ENCODE measurements at places on chromosomes 12 and 14.

- no peak for DNase-seq
Measured at GRCh38 chr14:28877923-28878322, 111.3 kb downstream of the FOXG1 start.

- no peak for DNase-seq
Measured at GRCh38 chr12:84412226-84412625, 500.4 kb downstream of the SLC6A15 start.

GRCh38 chr12:118846416-118846815, 134.9 kb upstream of the SRRM4 start:
- DNase-seq: no peak

DNA sequence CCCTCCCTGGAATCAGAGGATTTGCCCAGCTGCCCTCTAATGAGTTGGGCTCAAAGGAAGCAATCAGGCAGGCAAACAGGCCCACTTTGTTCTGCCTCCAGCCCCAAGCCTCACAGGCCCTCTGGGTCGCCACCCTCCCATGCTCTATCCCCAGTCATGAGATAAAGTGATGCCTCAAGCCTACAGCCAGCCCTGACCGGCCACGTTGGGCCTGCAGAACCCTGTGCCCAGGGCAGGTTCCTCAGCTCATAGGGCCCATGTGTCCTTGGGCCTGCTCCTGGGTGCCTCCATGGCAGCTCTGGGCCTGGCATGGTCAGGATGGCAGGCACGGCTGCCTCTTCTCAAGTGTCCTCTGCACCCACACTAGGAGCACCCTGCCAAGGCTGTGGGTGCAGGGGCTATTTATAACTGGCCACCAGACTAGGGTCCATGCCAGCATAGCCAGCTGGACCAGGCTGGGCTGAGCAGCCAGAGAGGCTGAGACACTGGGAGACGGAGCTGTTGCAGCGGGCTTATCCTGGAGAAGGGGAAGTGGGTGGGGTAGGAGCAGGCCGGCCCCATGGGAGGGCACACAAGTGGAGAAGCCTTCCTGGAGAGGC, 20.2 kb downstream of the HDAC7 start:
- DNase-seq: no peak

GRCh38 chr12:64636856-64637255, 26.6 kb downstream of the RASSF3 start:
- no peak for DNase-seq

GRCh38 chr14:99473458-99473857, 7.2 kb downstream of the SETD3 start:
- no peak for DNase-seq

DNA sequence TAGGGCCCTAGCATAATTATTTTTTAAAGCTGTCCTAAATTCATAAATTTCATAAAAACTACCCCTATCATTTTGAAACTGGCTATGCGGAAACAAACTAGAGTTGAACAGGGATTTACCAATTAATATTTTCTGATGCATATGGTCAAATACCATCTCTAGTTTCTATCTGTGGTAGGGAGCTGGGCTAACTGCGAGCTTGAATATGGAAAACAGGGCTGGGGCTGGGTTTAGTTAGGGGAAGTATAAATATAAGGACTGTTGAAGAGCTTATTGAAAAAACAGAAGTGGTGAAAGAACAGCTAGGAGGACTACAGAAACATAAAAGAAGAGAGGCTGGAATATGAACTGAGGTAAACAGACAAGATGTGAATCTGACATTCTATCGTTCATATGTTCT, 91.8 kb downstream of the SLC38A1 start:
- DNase-seq: no peak

DNA sequence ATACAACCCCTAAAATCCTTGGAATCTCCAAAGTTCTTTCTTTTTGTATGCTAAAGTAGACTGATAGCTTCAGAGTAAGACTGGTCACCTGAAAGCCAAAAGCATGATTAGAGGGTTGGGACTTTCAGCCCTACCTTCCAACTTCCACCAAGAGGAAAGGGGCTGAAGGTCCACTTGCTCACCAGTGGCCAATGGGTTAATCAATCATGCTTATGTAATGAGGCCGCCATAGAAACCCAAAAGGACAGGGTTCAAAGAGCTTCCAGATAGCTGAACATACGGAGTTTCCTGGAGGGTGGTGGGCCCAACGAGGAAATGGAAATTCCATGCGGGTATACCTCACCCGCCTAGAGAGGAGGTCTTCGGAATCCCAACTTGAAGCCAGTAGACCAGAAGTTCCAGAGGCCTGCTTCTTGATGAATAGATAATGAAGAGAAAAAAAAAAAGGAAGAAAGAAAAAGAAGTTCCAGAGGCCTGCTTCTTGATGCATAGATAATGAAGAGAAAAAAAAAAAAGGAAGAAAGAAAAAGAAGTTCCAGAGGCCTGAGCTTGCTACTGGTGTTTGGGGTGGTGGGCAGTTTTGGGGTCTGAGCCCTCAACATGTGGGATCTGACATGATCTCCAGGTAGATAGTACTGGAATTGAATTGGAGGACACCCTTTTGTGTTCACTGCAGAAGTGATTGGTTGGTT, 11.2 kb upstream of the BTG1 start:
- no peak for DNase-seq

- DNase-seq: no peak
Measured at GRCh38 chr14:51341338-51341737, 101.3 kb downstream of the TMX1 start.

DNA sequence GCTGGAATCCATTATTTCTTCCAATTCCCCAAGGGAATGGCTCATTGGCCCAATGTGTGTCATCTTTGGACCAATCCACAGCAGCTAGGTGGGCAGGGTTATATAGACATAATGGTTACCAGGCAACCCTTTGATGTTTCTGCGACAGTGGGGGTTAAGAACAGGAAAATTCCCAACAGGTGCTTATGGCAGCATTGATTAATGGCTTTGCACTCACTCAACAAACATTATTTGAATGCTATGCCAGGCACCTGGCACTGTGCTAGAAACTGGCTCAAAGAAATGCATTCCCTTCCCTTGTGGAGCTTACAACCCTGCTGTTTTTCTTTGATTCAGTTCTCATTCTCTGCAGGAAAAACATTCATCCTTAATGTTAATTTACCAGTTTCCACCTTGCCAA, 1221.0 kb downstream of the AACS start:
- DNase-seq: no peak

DNA sequence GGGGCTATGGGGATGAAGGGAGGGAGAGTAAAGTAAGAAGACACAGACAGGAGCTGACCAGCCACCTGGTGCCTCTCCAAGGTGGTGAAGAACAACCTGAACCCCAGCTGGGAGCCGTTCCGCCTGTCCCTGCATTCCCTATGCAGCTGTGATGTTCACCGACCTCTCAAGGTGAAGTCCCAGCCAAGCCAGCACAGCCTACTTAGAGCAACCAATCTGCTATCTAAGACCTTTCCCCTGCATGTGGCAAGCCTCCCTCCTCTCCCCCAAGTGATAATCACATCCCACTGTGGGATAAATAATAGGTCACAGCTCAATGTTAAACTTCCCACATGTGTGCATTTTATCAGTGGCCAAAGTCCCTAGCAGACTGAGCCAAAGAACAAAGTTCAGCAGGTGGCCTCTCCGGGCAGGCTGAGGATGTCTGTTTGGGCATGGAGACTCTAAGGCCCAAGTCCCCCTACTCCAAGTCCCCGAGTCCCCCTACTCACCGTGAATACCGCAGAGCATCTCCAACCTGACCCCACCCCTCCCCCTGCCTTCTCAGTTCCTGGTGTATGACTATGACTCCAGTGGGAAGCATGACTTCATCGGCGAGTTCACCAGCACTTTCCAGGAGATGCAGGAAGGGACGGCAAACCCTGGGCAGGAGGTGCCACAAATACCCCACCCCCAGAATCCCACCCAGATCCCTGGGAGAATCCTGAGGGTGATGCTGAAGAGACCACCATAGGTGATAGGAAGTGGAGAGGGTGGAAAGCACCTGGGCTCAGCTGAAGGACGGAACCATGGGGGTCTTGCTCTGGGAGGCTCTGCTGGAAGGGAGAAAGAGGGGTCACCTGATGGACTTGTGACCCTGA, 3.5 kb downstream of the CPNE6 start:
- DNase-seq: no peak

GRCh38 chr14:97061198-97061597, 264.0 kb downstream of the VRK1 start:
- no peak for DNase-seq

- no peak for DNase-seq
Measured at GRCh38 chr12:107196681-107197080, 103.3 kb upstream of the CRY1 start.

DNA sequence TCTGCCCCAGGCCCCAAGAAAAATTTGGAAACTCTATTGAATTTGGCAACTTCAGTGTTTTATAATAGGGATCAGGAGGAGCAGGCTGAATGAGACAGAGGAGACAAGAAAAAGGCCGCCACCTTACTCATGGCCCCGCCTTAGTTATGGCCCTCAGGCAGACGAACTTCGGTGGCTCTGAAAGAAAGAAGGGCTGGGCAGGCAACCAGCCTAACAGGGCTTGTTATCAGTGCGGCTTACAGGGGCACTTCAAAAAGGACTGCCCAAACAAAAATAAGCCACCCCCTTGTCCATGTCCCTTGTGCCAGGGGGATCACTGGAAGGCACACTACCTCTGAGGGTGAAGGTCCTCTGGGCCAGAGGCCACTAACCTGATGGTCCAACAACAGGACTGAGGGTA, 146.3 kb upstream of the ATF7IP start:
- no peak for DNase-seq

GRCh38 chr12:12018454-12018853, 52.3 kb upstream of the BCL2L14 start:
- DNase-seq: no peak

DNA sequence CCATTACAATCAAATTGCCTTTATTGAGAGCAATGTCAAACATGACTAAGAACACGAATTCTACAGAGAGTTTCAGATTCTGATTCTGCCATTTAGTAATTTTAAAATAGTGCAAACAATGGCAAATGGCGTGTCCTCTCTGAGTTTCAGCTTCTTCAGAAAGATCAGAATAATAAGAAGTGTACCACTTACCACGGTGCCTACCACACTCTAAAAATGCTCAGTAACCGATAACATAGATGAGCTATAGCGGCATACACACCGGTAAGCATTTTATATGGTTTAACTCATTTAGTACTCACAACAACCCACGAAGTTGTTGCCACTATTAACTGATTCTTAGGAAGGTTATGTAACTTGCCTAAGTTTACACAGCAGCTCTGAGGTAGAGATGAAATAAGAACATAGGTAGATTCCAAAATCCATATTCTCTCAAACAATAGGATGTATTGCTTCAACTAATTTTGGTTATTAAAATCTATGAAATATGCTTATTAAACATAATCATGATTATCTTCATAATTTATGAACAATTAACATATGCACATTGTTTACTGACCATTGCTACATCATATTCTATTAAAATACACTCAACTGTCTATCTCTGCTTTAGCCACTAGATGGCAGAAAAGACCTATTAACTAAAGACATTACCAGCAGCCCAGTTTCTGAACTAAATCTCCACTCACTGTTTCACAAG, 38.3 kb downstream of the SLC6A15 start:
- no peak for DNase-seq

- no peak for DNase-seq
Measured at GRCh38 chr12:11607313-11608081, 42.0 kb upstream of the ETV6 start.

DNA sequence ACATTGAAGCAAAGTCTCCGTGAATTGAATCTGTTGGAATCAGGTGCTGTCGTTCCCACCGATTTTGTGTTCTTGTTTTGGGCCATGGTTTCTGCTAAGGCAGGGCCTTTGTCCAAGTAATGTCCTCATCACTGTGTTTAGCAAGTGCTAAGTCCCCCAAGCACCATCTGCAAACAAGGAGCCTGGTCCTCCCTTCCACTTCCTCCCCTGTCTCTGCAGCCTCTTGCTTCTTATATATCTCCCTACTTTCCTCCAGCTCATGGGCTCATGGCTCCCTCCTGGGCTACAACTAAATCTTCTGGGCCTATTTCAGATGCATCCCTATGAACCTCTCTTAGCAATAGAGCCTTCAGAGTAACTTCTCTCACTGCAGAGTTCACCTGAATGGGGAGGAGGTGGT, 25.8 kb upstream of the CMKLR1 start:
- no peak for DNase-seq

DNA sequence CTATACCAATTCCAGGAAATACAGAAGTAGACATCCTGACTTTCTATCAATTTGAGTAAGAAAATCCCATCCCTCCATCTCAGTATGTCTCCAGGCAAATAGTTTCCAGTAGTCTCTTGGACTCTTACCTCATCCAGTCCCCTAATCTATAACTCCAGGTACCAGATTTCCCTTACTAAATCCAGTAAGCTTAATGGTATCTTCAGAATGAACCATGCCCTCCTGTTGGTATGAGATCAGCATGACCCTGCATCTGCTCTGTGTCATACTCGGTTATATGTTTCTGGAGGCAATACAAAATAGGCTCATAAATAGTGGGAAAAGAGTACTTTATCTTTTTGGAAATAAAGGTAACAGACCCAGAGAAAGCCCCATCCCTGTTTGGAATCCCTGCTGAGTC, 18.4 kb downstream of the PIGH start:
- DNase-seq: no peak

GRCh38 chr12:92123780-92124688, 21.6 kb downstream of the BTG1 start:
- no peak for DNase-seq

DNA sequence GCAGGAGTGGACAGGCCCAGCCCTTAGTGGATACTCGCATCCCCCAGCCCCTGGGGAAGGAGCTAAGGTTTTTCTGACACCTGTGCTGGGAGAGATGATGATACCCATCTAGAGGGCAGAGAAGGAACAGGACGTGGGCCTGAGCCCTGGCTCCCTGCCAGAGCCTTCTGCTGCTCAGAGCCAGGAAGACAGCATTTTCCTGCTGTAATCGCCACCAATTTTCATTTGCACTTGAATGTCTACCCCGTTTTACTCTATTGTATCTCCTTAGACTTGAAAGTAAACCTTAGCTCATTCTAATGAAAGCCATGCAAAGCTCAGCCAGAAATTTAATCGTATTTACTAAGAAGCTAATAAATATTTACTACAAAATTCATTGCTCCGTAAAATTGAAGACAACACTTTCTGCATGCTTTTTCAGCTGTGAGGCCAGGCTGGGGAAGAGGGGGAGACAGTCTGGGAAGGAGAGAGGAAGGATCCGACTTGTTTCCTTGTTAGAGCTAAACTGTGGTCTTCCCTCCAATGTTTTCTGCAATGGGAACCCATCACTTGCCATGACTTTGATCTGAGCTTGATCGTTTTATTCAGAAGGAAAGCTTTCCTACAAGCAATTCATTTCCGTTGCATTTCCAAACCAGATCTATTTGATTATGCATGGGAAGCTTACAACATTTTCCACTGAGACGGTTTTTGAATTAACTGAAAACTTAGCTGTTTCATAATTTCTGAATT, 17.6 kb upstream of the TRAF3 start:
- no peak for DNase-seq

All from NK-92 treated with Interleukin-12 subunit alpha and Interleukin-12 subunit beta, amount 100 ng/mL, for 24 hours (cell line).